Choroid plexus epithelial cell (primary cell): ENCODE measurements at places on chromosomes 5 and 9.

GRCh38 chr9:32395510-32396216, 11.2 kb downstream of the ACO1 start:
- peak; percentile 98 for DNase-seq

- DNase-seq: peak; percentile 43
These were observed 15.2 kb upstream of the SLC35D2 start for GRCh38 chr9:96398582-96399324.

GRCh38 chr5:134130239-134130945, 15.9 kb downstream of the TCF7 start:
- DNase-seq: no peak

DNA sequence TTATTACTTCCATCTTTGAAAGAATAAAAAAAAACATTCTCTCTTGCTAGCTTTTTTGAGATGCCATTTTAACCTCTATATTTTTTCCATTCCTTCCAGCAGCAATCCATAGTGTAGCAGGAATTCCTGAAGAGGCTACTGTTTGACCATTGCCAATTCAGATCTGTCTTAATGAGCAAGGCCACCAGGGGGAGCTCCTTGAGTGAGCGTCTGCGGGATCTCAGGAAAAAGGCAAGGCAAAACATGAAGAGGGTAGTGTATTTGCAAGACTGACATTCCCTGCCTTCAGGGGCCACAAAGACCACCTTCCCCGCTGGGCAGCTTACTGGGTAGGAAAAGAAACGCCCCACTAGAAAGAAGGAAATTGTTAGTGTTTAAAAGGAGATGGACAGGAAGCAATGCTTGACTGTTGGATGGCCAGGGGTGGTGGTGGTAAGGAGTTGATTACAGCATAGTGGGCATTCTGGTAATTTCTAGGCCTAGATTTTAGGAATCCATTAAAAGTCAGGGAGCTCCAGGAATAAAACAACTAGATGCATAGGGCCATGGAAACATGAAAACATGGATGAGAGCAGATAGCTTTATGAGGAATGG, 206.6 kb upstream of the HAPLN1 start:
- peak; percentile 80 for DNase-seq

DNA sequence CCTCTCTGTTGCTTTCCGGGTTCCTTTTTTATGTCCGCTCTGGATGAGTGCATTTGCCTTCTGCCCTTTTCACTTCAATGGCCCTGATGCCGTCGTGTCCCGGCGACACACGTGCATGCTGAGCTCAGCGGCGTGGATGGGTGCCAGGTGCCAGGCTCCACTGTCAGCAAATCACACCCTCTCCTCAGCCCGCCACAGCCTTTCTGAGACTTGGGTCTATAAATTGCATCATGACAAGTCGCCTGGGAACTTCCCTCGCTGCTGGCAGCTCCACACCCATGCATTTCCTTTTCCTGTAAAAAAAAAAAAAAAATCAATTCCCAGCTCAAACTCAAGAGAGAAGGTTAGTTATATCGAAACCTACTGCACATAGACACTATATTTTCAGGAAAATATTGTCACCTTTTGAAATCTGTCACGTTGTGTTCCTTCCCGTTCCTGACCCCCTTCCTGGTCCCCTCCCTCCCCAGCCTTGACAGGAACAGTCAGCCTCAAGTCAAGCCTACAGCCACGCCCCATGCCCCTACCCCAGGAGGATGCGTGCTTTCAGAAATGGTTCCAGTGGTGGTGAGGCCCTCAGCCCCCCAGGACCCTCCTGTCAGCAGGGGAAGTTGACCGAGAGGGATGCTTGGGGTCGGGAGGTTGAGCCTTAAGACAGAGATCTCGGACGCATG, 110.3 kb upstream of the PTCH1 start:
- no peak for DNase-seq

DNA sequence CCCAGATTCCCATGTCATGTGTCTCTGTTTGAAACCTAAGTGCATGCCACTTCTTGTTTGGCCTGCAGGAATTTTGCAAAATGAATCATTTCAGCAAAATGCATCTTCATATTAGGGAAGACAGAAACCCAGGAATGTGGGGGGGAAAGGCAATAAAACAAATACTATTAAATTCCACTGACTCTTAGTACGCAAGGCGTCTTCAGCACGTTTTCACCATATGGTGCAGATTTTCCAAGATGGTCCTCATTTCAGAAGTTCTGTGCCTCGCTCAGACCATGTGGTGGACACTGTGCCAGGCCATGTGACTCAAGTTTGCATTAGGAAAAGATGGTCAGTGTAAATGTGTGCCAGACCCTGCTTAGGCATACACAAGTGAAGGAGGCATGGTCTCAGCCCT, 184.0 kb downstream of the ACTL7B start:
- no peak for DNase-seq

GRCh38 chr5:31362529-31362900, 169.0 kb downstream of the CDH6 start:
- DNase-seq: peak; percentile 52

- no peak for DNase-seq
These were observed 30.4 kb downstream of the GPR21 start for GRCh38 chr9:123063896-123064295.

DNA sequence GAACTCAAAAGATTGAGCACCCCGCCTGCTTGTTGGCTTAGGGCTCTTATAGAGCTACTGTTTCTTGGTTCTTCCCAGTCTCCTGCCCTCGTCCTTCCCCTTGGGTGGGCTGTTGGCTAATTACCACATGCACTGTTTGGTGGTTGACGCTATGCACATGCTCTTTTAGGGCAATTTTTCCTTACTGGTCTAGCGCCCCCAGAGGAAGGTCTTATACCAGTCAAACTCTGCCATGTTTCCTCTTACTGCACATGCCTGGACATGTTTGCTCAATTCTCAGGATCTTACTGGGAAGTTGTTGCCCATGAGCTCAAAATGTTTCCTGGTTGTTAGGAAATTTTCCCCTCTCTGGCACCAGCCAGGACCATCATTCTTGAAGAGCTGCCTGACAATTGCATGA, 101.9 kb downstream of the SLC28A3 start:
- DNase-seq: peak; percentile 19

DNA sequence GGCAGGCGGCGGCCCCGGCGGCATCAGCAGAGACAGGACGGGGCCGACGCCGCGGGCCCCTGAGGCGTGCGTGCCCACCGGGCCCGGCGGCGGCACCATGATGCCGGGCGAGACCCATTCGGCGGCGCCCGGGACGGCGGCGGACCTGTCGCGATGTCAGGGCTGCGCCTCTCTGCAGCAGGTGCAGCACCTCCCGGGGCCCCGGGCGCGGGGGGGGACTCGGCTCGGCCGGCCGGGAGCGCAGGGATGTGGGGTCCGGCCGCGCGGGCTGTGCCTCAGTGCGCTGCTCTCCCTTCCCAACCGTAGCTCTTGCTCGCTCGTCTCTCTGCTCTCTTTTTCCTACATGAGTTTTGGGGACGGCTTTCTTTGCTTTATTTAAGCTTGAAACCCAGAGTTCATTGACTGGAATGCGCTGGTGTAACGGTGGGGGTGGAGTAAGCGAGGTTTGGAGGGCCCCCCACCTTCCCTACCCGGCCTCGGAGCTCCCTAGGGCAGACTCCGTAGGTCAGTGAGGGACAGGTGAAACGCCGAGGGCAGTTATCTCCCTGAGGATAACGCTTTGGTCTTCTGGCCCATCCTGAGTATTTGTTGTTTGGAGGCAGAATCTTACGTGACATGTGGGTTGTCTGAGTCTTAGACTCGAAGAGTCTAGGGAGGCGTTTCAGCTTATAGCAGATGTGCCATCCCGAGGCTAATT, 490 bp downstream of the ICE1 start:
- DNase-seq: no peak

DNA sequence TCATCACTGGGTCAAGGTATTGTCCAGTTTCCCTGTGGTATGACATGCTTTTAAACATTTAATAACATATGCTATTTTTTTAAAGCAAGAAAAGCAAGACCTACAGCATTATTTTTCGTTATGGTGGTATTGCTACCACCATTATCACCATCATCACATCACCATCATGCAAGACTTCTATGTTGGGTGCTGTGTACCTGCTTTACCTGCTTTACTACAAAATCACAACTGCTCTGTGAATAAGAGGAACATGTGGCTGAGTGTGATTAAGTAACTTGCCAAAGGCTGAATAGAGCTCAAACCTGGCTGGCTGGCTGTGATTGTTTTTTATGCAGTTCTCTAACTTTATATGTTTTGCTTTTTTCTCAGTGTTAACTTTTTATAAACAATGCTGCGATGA, 140.8 kb upstream of the CLINT1 start:
- DNase-seq: no peak

GRCh38 chr9:134224127-134224526, 59.8 kb upstream of the RNU6ATAC start:
- no peak for DNase-seq

DNA sequence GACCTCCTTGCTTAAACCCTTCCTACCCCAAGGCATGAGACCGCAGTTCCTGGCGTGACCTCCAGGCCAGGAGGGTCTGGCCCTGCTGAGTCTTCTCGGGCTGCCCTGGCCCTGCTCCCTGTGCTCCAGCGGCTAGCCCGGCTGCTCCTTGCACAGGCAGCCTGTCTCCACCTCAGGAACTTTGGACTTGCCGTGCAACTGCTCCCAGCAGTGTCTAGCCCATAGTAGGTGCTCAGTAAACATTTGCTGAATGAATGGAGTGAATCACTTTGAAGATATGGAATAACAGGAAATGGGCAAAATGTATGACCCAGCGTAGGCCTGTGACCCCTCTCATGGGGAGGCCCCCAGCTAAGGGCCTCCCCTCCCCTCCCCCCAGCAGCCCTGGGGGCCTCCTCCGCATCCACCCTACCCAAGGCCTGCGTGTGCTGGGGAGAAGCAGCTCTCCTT, 127.1 kb downstream of the ZNF354C start:
- DNase-seq: no peak

GRCh38 chr5:55864606-55865541, 13.7 kb downstream of the IL31RA start:
- peak; percentile 84 for DNase-seq

- DNase-seq: no peak
These were observed 4.3 kb downstream of the CCL19 start for GRCh38 chr9:34686732-34687131.

GRCh38 chr5:157959370-157959769, 100.4 kb upstream of the CLINT1 start:
- DNase-seq: no peak

DNA sequence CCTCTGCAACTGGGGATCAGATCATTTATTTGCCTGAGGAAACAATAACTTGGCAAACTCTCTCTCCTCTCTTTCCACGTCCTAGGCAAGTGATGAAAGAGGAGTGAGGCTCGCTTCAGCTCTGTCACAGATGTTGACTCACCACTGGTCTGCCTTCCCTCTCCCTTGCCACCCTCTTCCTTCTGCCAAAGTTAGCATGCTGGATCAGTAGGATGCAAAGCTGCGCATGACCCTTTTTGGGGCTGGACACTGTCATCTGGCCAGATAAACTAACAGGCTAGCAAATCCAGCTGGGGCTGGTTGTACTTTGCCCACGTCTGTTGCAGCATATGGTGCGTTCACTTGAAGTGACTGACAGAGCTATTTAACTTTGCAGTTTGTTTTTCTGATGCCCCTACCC, 36.2 kb upstream of the SMARCA2 start:
- DNase-seq: peak; percentile 2

GRCh38 chr9:4936823-4937222, 48.2 kb upstream of the JAK2 start:
- DNase-seq: no peak

DNA sequence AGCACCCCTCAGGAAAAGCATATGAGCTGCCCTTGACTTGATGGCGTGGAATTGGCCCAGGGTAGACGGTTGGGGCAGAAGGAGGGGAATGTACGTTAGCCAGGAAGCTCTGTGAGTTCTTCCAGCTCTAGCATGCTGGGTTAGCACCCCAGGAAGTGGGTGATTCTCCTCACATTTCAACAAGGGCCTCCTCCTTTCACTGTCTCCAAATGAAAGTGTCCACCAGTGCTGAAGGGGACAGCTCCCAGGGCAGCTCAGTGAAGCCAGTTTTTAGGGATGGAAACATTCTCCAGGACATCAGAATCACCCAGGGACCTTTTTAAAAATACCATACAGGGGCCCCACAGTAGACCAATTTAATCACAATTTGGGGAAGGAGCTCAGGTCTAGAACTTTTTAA, 17.2 kb upstream of the AFAP1L1 start:
- DNase-seq: peak; percentile 48

GRCh38 chr5:158809310-158809850, 290.3 kb downstream of the EBF1 start:
- DNase-seq: no peak

- no peak for DNase-seq
These were observed 427.6 kb downstream of the GADD45G start for GRCh38 chr9:90032296-90033027.

DNA sequence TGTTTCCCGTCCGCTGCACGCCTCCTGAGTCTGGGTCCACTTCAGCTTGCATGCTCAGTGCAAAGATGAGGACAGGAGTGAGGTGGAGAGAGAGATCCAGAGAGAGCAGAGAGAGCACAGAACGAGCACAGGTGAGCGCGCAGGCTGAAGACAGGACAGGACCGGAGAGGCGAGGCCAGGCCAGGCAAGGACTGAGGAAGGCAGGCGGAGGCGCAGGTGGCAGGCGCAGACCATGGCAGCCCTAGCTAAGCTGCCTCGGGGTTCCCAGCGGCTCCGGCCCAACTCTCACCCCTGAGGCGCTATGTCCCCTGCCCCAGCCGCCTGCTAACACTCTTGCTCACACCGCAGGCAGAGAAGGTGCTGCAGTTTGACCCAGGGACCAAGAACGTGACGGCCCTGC, 9.7 kb downstream of the GRIN1 start:
- no peak for DNase-seq

DNA sequence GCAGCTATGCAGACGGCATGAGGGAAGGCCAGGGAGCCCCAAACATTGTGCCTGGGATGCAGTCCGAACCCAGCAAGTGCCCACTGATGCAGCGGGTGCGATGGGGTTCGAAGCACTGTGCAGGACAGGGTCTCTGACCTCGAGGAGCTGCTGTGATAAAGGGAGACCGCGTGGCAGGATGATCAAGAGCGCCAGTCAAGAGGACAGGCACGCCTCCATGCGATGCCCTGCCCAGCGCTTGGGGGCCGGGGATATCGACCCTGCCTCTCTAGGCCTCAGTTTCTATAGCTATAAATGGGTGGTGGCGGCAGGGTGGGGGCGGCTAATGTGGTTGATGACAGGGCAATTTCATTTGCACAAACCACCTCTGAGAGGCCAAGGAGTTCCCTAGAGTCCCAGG, 84.7 kb upstream of the BARHL1 start:
- DNase-seq: no peak

- DNase-seq: no peak
These were observed 246.0 kb downstream of the CWC27 start for GRCh38 chr5:65014769-65015168.

DNA sequence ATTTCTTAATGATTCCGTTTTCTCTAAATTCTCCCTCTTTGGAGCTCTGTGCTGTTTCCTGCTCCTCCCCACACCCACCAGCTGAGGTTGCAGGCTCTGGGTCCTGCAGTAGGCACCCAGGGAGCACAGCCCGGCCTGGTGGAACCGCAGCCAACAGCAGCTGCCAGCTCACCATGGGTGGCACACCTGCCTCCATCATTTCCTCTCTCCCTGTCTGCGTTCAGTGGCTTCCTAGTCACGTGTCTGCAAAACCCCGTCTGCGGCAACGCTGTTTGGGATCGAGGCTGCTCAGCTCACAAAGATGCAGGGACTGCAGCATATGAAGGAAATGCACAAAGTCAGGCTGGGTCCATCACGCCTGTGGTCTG, 367.8 kb downstream of the IRX2 start:
- DNase-seq: no peak

GRCh38 chr9:3040761-3041160, 196.9 kb upstream of the PUM3 start:
- no peak for DNase-seq
